Activated T-helper 1 cell treated with anti-CD3 and anti-CD28 coated beads, Interleukin-12 subunit alpha, Interleukin-12 subunit beta, Interleukin-2, Interleukin-4 antibody, amounts not matched to agents 30 ng/mL and 10 ng/mL and 1 ng/mL, durations not matched to agents 14 hours and 24 hours and 36 hours (primary cell): ENCODE measurements at places on chromosomes 6 and 20. TPM values are rescaled to one million over a fixed set of nuclear protein-coding genes. Genes with fewer than 3 reads are reported as not detected.

DNA sequence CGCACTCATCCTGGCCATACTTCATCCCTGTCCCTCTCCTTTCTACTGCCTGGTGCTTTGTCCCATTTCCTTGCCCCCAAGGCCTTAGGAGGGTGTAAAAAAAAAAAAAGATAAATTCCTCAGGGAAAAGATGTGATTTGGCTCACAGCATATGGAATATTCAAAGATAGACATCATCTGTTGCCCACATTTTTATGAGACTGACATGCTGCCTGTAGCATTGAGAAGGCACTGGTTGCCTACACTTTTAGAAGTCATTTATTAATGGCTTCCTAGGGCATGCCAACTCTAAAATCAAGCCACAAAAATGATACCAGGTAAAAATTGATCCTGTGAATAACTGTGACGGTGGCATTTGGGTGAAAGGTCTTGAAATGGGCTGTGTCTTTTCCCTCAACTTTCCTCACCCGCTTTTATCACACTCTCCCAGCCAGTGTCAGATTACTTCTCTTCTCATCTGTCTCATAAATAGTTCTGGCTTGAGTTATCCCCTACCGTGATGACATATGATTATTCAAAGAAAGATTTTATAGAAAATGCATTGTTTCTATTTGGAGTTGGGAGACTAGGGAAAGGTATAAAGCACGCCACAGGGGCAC is 139.4 kb downstream of the CARMIL1 start:
- DNase-seq, result no peak

DNA sequence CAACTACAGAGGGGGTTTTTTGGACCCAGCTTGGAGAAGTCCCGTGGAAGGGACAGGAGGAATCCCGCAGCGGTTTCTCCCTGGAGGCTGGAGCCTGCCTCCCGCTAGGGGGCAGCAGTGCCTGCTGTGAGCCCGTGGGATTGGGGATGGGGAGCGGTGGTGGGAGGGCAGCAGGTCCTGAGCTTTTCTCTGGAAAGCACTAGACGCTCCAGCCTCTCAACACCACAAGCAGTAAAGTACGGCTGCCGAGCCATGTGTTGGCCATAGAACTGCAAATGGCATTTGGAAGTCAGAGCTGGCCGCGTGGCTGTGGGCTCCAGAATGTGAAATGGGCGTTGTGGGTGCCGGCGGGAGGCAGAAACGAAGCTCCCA is 47.8 kb downstream of the GMPR start:
- DNase-seq, result peak; percentile 8

DNA sequence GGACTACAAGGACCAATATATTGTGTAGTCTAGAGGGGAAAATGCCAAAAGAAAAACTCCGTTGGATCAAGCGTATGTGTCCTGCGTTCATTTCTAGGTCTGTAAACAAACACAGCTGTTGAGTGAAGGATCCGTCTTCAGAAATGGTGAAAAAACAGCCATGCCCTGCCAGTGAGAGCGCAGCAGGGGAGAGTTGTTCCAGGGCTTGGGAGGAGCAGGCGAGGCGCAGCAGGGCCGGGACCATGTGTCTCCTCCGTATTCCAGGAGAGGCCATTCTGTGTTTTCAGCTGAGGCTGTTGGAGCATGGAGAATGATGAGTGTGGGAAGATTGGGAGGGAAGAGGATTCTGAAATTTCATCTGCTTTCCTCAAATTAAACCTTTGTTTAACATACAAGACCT is 38.0 kb downstream of the BMP6 start:
- DNase-seq, result no peak

GRCh38 chr20:63567386-63568169 is 6.5 kb downstream of the HELZ2 start:
- peak; percentile 59 for DNase-seq

GRCh38 chr6:147279427-147279826 is 75.2 kb downstream of the STXBP5 start:
- DNase-seq, result no peak

OVOL2 gene
- total RNA-seq, result not detected in 2 replicates

GRCh38 chr6:142075516-142076101 is 57.1 kb upstream of the GJE1 start:
- DNase-seq, result no peak

DNA sequence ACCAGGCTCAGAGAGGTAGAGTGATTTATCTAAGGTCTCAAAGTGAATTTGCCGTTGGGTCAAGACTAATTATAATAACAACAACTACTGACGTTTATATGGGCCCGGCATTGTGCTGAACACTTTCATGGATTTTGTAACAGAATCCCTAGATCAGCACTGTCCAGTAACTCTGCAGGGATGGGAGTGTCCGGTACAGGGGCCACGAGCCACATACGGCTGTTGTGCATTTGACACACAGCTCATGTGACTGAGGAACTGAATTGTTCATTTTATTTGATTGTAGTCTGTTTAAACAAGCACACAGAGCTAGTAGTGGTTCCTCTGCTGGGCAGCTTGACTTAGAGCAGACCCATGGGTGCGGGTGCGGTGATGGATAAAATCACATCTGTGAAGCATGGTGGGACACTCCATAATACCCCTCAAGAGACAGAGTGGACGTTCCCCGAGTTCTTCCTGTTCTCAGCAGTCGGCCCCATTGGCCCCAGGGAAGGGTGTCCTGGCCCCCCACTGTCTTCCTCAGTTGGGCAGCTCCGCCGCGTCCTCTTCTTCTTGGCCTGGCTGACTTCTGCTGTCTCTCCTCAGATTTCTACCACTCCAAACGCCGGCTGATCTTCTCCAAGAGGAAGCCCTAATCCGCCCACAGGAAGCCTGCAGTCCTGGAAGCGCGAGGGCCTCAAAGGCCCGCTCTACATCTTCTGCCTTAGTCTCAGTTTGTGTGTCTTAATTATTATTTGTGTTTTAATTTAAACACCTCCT is 6.8 kb downstream of the CDKN1A start:
- DNase-seq, result no peak

- DNase-seq, result no peak
Observed at GRCh38 chr20:2131366-2131765, 29.7 kb downstream of the STK35 start.

DNA sequence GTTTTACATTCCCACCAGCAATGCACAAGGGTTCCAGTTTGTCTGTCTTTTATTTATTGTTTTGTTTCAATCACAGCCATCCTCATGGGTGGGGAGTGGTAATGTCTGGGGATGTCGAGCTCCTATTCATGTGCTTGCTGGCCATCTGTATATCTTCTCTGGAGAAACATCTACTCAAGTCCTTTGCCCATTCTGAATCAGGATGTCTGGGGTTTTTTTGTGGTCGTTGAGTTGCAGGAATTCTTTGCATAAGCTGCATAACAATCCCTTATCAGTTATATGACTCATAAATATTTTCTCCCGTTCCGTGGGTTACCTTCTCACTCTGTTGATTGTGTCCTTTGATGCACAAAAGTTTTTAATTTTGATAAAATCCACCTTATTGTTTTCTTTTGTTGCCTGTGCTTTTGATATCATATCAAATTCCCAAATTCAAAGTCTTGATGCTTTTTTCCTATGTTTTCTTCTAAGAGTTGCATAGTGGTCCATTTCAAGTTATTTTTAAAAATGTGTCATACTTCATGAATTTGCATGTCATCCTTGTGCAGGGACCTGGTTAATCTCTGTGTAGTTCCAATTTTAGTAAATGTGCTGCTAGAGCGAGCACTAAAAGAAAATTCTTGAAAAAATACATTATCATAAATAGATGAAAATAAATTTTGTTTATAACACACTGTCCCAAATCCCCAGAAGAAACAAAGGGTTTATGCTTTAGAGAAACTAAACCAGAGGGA is 54.9 kb upstream of the PDE10A start:
- no peak for DNase-seq

GRCh38 chr20:10848810-10849370 is 175.1 kb upstream of the JAG1 start:
- no peak for DNase-seq

RBPJL gene
- 0.18 TPM in 1 of 2 replicates, not detected in the other for total RNA-seq
